ENCODE measurements at places on chromosomes 16 and 17.

DNA sequence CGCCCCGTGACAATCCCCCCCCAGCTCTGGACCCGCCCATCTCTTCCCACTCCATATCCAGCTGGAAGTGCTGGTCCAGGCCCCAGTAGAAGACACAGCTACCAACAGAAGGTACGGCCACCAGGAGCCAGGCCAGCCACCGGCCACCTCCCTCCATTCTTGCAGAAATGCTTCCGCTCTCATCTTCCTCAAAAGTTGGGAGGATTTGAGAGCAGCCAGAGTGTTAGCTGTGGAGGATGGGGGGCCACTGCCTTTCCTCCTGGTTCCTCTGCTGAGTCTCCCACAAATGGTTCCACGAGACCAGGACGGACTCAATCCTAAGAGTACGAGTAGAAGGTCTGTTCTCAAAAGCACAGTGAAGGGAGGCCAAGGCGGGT, 78.3 kb downstream of the GAS7 start:
- DNase-seq: peak; percentile 63

DNA sequence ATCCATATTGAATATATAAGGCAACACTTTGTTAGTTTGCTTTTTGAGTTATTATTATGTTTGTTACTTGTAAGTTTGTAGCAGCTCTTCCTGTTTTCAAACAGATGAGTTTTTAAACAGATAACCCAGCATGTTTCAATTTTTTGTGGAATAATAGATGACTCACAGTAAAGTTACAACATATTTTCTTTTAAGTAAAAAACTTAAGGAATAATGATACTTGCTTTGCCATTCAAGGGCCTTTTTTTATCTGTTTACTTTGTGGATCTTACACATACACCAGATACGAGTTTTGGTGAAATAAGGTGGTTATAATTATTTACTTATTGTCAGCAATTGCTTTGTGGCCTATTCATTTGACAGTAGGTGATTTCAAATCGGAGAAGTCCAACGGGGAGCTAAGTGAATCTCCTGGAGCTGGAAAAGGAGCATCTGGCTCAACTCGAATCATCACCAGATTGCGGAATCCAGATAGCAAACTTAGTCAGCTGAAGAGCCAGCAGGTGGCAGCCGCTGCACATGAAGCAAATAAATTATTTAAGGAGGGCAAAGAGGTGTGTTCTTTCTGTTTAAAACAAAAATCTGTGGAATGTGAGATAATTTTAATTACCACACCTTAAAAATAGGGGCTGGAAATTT, 66.3 kb downstream of the BPTF start:
- DNase-seq: no peak

DNA sequence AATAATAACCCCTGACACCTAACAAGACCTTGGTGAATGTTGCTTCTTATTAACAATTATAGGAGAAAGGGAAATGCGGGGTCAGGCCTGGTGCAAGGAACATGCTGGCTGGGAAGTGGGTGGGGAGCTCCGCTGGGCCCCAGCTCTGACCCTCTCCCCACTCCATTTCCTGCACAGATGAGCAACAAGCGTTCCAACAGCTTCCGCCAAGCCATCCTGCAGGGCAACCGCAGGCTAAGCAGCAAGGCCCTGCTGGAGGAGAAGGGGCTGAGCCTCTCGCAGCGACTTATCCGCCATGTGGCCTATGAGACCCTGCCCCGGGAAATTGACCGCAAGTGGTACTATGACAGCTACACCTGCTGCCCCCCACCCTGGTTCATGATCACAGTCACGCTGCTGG, 23.0 kb downstream of the RHBDL3 start:
- no peak for DNase-seq

GRCh38 chr17:75995385-75995925, 5.2 kb upstream of the CDK3 start:
- DNase-seq: no peak

GRCh38 chr16:71781741-71782140, 26.9 kb downstream of the AP1G1 start:
- no peak for DNase-seq

GRCh38 chr17:70109497-70109896, 34.5 kb downstream of the KCNJ16 start:
- DNase-seq: no peak

DNA sequence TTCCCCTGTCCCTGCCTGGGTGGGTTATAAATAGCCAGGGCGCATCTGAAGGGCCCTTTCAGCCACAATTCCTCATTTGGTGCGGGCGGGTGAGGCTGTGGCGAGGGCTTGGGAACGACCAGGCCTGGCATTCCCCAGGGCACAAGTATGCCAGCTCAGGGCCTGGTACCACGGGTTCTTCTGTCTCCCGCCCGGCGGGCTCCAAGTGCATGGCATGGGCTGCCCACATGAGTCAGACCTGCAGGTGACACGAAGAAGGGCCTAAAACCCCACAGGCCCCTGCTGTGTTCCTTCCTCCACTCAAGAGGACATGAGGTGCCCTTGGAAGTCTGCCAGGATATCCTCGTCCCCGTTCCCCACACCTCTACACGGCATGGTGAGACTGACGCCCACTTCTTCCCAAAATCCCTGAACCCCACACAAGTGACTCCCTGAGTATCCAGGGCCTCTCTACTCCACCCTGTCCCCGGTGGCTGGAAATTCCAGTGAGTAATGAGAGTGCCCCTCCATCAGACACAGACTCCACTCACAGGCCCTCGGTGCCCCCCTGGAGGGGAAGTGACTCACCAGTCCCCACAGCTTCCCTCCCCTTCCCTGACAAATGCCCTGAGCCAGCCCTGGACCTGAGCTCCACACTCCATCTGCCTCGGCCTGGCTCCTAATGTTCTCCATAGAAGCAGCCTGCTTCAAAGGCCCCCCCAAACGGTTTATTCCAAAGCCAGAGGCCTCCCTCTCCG, 68.8 kb downstream of the ABR start:
- peak; percentile 91 for DNase-seq
